Stimulated activated CD8-positive, alpha-beta memory T cell treated with anti-CD3 and anti-CD28 coated beads, Interleukin-7, amount 100 ng/mL, for 48 hours (primary cell): ENCODE measurements at places on chromosomes 16 and 17.

GRCh38 chr17:73228748-73229236 lies 32.9 kb downstream of the CPSF4L start:
- DNase-seq = peak; percentile 25

- no peak for DNase-seq
These were observed 2.3 kb upstream of the SOX9 start for GRCh38 chr17:72118335-72119076.

DNA sequence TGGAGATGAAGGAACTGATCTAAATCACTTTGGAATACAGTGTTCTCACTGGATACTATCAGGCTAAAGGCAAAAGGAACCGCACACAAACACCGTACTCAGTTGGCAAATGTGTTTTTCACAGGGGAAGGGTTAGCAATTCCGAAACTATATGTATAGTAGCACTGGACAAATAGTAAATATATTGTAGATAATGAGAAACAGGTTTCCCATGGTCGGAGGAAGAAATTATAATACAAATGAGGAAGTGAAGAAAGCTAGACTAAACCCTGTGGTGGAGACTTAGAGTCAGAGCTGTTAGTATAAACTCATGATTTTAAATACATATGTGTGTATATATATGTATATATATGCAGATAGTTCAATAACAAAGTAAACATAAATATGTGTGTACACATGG lies 414.1 kb upstream of the SALL1 start:
- DNase-seq = no peak

DNA sequence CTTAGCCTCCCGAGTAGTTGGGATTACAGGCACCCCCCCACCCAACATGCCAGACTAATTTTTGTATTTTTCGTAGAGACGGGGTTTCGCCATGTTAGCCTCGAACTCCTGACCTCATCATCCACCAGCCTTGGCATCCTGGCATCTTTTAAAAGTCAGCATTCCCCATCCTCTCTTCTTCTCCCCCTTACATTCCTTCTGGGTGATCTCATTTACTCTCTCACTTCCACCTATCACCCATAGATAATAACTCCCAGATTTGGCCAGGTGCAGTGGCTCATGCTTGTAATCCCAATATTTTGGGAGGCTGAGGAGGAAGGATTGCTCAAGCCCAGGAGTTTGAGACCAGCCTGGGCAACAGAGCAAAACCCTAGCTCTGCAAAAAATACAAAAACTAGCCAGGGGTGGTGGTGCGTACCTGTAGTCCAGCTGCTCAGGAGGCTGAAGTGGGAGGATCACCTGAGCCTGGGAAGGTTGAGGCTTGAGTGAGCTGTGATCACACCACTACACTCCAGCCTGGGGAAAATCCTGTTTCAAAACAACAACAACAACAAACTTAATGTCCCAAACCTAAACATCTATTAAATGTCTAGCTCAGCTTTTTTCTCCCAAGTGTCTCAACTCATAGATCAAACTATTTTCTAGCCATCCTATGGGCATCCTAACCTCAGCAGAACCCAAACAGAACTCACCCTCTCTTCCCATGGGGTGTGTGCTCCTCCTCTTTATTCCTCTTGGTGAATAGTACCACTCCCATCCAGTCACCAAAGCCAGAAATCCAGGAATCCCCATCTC lies 16.1 kb upstream of the SSTR2 start:
- no peak for DNase-seq

- DNase-seq = no peak
These were observed 83.7 kb upstream of the ZNF750 start for GRCh38 chr17:82923366-82924113.
